ENCODE measurements at places on chromosomes 13 and 19.

DNA sequence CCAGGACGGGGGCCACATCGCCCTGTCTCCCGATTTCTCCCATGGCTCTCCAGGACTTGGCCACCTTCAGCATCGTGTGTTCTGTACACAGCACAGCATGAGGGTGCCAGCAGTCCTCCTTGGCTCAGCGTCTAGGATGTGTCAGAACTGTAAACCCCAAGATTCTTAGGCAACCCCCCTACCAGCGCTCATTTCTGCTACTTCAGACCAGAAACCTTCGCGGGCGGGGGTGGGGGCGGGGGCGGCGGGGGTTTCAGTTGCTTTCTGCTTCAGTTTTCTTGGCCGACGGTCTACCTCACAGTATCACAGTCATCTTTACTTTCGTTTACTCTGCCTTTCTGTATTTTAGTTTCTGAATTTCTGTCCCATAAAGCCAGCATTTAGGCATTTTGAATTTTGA, 82.4 kb downstream of the GGACT start:
- DNase-seq = no peak

DNA sequence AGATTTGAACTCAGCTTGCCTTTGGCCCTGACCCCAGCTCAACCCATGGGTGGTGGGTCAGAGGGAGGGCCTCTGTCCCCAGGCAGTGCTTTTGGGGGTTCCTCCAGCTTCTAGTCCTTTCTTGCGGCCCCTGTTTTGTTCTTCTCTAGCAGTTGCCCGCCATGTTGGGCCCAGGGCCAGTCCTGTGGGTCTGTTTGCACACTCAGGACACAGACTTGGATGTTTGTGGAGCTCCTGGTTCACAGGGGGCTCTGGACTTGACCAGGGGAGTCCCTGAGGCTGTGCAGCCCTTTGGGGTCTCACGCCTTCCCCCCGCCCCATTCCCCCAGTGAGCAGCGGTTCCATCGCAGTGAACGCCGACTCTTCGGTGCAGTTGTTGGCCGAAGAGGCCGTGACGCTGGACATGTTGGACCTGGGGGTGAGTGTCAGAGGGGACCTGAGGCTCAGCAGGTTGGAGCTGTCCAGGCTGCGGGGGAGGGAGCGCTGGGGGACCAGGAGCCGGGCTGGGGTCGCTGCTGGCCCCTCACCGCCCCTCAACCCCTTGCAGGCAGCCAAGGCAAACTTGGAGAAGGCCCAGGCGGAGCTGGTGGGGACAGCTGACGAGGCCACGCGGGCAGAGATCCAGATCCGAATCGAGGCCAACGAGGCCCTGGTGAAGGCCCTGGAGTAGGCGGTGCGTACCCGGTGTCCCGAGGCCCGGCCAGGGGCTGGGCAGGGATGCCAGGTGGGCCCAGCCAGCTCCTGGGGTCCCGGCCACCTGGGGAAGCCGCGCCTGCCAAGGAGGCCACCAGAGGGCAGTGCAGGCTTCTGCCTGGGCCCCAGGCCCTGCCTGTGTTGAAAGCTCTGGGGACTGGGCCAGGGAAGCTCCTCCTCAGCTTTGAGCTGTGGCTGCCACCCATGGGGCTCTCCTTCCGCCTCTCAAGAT, 2.5 kb downstream of the ATP5F1D start:
- peak; percentile 81 for DNase-seq

- DNase-seq = no peak
Observed at GRCh38 chr19:31534231-31534630, 185.0 kb upstream of the TSHZ3 start.

- DNase-seq = no peak
Observed at GRCh38 chr19:9014803-9015202, 4.6 kb upstream of the MUC16 start.

DNA sequence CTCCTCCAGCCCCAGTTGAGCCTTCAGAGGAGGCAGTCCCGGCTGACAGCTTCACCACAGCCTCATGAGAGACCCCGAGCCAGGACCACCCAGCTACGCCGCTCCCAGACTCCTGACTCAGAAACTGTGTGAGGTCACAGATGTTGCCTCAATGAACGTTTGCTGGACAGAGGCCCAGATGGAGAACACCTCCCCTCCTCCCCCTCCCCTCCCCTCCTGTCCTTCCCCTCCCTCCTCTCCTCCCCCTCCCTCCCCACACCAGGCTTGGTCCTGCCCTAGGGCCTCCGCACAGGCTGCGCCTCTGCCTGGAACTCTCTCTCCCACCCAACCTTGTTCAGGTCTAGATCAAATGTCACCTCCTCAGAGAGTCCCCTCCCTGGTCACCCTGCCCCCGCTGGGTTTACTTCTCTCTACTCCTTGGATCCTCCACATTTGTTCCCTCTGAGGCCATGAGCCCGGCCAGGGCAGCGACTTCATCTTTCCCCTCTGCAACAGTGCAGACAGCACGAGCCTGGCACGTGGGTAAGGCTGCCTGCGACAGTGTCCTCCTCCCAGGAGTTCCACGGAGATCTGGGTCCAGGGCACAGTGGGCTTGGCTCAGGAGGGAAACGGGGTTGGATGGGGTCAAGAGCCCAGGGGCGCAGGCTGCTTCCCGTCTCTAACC, 17.4 kb downstream of the PIP5K1C start:
- no peak for DNase-seq

DNA sequence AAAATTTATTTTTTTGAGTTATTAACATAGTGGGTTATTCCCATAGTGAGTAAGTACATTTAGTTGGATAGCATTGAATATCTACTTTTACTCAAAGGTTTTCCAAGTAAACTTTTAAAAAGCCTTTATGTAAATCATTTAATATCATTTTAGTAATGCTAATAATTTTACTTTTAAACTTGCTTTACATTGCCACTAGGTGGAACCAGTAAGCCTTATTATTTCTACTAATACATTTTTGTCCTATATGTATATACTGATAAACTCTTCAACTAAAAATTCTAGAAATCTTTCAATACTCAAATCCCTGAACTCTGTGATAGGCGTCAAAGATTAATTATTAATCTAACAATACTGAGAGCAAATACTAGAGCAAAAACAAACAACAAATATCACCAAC, 1709.2 kb upstream of the PCDH20 start:
- no peak for DNase-seq

- no peak for DNase-seq
Observed at GRCh38 chr13:49395451-49395865, 48.4 kb downstream of the CAB39L start.

GRCh38 chr13:30373727-30374126, 48.6 kb upstream of the UBE2L5 start:
- no peak for DNase-seq

DNA sequence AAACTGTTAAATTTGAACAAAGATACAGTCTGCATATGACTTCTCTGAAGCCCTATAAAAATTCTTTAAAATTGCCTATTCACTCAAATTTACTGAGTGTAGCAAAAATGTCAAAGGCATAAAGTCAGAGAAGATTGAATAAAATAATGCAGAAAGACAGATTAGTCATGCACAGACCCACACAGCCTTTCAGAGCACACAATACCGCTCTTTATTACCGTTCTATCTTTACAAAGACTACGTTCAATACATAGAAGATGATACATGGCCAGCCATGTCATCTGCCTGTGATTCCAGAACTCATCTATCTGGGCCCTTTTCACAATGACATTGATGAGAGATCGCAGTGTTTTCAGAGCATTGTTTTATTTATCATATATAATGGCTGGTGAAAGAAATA, 107.2 kb downstream of the URI1 start:
- no peak for DNase-seq

DNA sequence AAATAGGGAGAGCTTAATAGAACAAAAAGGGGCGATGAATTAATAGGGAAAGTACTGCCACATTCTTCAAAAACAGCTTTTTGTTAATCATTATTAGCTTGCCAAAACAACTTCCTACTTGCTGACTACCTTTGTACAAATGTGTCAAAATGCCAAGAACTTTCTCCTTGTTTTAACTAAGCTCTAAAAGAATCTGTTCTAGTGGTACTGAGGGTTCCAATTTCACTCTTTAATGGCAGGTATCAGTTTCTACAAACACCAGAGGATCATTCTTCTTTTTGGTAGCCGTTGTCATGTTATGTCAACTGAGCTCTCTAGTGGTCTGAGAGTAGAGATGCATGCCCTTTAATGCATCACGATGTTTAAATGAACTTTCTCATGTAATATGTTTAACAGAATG, 29.4 kb upstream of the FBXL3 start:
- no peak for DNase-seq

- no peak for DNase-seq
Observed at GRCh38 chr13:41645331-41645730, 188.0 kb downstream of the RGCC start.

DNA sequence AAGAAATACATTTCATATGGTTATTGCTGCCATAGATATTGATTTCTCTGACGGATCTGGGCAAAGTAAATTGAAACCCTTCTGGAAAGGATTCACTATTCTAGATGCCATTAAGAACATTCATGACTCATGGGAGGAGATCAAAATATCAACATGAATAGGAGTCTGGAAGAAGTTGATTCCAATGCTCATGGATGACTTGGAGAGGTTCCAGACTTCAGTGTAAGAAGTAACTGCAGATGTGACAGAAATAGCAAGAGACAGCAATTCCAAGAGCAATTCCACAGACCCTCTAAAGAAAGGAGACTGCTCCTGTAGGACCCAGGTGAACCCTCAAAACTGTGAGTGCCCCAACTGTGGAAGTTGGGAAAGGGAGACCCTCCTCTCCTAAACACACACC, 30.9 kb upstream of the KCTD12 start:
- no peak for DNase-seq

DNA sequence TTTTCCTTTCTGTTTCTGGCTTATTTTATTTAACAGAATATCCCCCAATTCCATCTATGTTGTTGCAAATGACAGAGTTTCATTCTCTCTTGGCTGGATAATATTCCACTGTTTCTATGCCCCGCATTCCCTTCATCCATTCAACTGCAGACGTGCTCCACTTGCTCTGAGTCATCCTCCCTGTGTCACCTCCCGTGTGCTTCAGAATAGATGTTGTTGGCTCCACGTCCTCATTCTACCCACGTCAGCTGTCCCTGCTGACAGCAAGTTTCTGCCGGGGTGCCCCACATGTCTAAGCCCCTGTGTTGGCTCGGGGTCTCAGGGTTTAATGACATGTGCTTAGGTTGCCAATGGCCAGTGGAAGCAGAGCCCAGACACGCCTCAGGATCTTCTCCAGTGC, 1041.0 kb downstream of the UQCRFS1 start:
- no peak for DNase-seq

- no peak for DNase-seq
Observed at GRCh38 chr13:62358646-62358932, 942.9 kb upstream of the PCDH20 start.

DNA sequence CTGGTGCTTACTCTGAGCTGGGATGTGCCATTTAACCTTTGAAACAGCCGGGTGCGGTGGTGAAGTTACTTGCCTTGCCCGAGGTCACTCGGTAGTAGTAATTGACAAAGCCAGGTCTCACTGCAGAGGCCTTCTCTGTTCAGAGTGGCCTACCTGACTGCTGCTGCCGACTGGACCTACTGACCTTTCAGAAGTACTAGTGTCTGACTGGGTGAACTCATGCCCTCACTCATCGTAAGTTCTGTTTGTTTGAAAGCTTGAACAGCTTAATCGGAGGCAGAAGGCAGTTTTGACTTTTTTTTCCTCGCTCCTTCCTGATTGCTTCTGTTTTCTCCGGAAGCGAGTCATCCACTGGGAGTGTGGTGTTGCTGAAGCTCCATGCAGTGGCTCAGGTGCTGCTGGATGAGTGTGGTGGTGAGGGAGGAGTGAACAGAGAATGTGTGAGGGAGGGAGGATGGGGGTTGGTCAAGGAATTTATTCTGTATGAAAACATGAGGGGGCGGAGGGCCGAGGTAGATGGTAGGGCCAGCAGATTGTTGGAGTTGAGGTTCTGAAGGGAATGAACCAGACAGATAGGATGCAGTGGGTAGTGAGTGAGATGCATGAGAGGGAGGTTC, 2.7 kb downstream of the SPINT2 start:
- DNase-seq = no peak

GRCh38 chr19:30144802-30145201, 202.8 kb downstream of the URI1 start:
- DNase-seq = no peak

- no peak for DNase-seq
Observed at GRCh38 chr13:42751693-42752092, 29.7 kb upstream of the FAM216B start.

GRCh38 chr19:41367848-41368301, 3.9 kb upstream of the B9D2 start:
- no peak for DNase-seq

DNA sequence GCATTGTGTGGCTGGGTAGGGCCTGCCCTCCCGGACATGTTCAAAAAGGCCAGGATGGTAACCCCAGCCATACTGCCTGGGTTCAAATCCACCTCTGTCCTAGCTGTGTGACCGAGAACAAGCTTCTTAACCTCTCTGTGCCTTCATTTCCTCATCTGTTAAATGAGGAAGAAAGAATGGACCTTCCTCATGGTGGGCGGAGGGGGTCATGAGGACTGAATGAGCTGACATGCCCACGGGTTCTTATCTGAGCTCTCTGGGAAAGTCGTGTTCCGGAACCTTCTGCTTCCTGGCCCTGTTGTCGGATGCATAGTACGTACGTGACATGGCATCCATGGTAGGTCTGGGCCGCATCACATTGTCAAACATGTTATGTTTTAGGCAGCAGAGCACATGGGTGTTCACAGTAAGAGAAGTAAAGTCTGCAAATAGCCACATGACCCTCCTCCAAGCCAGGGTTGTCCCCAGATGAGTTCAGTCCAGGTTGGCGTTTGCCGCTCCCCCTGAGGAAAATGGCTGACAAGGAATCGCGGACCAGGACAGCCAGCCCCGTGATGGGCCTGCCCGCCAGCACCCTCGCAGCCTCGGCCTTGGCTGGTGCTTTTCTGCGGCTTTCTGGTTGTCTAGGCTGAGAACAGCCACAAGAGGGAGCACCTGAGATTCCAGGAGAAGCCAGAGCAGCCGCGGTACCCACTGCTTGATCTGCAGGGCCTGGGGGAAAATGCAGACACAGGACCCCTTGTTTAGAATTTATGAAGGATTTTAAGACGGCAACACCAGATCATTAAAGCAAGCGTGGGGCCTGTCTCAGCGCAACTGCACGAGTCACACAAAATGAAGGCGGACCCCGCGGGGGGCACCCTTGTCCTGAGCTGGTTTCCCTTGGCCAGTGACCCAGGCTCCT, 2.4 kb upstream of the NTN5 start:
- peak; percentile 86 for DNase-seq

DNA sequence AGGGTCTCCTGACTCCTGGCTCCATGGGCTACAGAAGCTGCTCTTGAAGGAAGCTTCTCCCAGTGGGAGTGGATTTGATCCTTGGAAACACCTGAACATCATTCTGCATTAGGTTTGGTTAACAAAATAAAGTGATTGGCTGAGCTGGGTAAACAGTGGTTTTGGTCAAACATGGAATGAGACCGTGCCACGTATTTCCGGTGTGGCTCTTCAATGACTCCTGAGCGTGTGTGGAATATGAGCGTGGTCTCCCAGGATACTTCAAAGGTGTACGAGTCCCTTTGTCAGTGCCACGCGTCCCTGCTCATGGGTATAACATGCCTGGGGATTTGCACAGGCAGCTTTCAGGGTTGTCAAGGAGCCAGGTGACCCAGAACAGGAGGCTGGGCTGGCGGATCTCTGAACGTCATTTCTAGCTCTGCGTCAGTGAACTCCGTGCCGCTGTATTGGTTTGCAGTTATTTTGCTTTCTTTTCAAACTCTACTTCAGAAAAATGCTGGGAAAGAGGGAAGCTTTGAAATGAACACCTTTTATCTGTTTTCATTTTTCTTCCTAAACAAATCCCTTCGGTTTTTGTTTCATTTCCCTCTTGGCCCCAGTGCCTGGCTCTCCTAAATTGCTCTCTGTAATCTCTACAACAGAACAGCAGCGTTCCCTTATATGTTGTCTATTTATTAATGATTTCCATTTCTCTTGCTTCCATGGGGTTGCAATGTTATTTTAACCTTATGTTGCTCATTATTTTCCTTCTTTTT, 26.3 kb upstream of the GJB6 start:
- no peak for DNase-seq

Data from anterior cingulate cortex (tissue), 58 donors.